ENCODE measurements at places on chromosomes 16 and 17. TPM values are rescaled to one million over a fixed set of nuclear protein-coding genes. Genes with fewer than 3 reads are reported as not detected.

DNA sequence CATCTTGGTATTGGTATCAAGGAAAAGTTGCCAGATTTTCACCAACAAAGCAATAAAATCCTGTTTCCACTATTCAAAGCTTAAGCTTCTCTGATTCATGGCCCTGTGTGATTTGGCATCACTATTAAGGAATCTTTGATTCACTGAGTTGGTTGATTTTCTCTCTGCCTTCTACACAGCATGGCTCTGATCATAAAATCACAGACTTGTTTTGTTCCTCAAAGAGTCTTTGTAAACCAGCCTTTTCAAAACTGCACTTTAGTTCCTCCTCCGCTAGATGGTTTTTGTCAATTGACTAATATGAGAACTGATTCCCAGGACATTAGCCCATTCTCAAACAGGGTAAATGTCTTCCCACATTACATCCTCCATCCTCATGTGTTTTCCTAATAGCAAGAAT lies 197.6 kb downstream of the DNAH9 start:
- no peaks in the 10 kb centered on the region for H3K36me3 ChIP-seq
- no peak overlapping the region for H3K4me3 ChIP-seq

DNA sequence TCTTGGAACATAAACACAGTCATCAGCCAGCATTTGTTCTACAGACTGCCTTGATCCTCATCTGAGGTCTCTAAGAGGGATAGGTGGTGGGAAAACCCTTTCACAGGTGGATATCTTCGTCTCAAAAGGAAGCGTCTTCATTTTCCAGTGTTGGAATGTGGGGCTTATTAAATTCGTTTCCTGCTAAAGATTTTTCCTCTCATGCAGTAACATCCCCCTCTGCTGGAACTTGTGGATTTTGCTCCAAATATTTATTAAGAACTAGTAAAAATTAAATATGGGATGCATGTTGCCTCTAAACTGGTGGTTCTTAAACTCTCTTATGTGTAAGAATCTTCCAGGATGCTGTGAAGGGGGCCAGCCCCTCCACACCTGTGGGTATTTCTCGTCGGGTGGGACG lies 20.1 kb upstream of the MLYCD start:
- no peak overlapping the region for H3K4me3 ChIP-seq
- peaks cover 13% of the 10 kb centered on the region for H3K27me3 ChIP-seq
- H3K27ac ChIP-seq: no peak overlapping the region
- H3K4me1 ChIP-seq: no peaks in the 10 kb centered on the region

DNA sequence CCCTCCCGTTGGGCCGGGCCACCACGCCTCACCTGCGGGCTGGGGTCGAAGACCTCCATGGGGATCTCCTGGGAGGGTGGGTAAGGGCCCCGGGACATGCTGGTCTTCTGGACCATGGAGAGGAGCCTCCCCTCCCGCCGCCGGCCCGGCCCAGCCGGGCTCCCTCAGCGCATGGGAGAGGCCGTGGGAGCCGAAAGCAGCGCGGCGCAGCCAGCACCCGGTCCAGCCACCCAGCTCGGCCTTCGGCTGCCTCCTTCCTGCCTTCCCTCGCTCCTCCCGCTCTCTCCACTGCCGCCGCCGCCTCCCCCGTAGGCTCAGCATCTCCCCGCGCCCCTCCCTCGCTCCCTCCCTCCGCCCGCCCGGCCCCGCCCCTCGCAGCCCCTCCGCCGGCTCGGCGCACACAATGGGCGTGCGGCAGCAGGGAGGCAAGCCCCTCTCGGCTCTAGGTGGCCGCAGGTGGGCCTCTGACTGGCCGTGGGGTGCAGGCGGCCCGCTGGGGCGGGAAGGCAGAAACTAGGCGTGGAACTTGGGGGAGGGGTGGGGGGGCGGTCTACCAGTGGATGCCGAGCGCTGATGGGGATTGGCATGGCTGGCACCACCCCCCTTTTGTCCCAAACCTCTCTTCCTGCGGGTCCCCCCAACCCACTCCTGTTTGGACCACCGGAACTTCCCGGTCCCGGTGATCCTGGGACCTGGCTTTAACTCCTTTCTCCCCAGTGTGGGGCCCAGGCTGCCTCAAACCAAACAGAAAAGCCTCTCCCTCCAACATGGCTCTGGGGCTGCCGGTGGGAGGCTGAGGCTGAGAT lies at the start of gene CACNB1:
TSS of gene CACNB1 (minus strand) at position 290 of the 806 bp plus-strand sequence. CDS start at position 116, 174 bp downstream.
- peaks cover 23% of the 10 kb centered on the region for H3K36me3 ChIP-seq
- peak; percentile 51 for DNase-seq
- no peaks in the 10 kb centered on the region for H3K27me3 ChIP-seq

GRCh38 chr17:43308999-43309398 lies 75.2 kb upstream of the RNU2-1 start:
- H3K27ac ChIP-seq: no peak overlapping the region
- no peaks in the 10 kb centered on the region for H3K36me3 ChIP-seq
- no peak for DNase-seq
- no peak overlapping the region for H3K4me3 ChIP-seq

RAPGEFL1 gene
- total RNA-seq: 10.0 TPM

XYLT1 gene
- 58.3 TPM for total RNA-seq
